Cortex of kidney (tissue), 1 donor: ENCODE measurements at places on chromosomes 1 and 21.

- no peak for DNase-seq
Observed at GRCh38 chr1:227996187-227996950, 10.4 kb upstream of the WNT3A start.

DNA sequence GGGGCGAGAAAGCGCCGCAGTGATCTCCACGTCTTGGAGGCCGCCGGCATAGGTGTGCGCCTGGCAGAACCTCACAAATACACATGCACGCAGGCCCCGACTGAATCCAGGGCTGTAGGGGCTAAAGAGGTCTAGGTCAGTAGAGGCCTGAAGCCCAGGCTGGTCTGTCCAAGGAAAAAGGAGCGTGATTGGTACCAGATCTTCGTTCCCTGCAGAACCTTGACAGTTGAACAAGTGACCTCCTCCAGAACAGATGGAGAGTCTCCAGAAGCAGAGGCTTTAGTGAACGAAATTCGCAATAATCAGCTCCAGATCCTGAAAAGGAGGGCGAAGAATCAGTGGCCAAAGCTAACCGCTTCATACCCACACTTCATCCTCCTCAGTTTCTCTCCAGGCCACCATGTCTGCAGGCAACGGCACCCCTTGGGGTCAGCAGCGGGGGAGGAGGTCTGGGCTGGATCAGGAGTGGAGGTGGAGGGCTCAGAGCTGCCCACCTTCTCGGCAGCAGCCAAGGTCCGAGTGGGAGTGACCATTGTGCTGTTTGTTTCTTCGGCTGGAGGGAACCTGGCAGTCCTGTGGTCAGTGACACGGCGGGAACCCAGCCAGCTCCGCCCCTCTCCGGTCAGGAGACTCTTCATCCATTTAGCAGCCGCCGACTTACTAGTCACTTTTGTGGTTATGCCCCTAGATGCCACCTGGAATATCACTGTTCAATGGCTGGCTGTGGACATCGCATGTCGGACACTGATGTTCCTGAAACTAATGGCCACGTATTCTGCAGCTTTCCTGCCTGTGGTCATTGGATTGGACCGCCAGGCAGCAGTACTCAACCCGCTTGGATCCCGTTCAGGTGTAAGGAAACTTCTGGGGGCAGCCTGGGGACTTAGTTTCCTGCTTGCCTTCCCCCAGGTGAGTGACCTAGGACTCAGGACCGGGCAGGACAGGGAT lies 749 bp upstream of the PEX11B start:
- no peak for DNase-seq

DNA sequence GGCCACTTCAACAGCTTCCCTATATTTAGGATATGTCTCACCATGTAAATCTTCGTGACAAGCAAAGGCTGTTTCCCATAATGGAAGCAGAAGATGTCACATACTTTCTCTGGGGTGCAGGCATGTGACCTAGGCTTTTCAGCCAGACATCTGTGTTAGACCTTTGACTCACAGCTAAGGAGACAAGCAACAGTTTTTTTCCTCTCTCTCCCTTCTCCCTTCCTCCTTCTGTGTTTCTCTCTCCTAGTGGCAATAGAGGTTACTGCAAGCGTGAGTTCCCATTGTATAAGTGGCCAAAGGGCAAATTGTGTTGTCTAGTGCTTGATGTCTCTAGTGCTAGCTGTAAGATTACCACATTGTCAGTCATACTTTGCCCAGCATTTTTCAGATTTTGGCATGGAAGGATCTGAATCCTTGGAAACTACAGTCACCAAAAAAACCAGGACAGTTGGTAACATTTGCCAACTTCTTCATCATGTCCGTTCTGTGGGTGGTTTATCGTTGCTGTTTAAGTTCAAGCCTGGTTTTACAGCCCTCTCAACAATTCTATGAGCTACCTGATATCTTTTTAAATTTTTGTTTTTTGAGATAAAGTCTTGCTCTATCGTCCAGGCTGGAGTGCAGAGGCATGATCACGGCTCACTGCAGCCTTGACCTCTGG lies 44.4 kb upstream of the RABGAP1L start:
- no peak for DNase-seq

DNA sequence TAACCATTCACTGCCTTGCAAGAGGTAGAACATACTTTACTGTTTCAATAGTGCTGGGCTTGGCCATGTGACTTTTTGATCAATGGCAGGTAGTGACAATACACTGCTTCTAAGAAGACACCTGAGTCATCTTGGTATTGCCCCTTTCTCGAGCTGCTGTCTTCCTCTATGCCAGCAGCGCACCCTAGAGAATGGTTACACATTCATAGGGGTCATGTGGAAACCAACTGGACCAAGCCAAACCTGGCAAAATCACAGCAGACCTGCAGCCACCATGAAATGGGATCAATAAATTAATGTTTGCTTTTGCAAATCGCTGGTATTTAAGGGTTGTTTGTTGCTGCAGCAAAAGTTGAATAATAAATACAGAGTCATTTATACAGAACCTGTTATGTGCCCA lies 122.3 kb downstream of the GRIK1 start:
- no peak for DNase-seq

- no peak for DNase-seq
Observed at GRCh38 chr1:20147846-20148570, 8.9 kb downstream of the PLA2G2F start.

DNA sequence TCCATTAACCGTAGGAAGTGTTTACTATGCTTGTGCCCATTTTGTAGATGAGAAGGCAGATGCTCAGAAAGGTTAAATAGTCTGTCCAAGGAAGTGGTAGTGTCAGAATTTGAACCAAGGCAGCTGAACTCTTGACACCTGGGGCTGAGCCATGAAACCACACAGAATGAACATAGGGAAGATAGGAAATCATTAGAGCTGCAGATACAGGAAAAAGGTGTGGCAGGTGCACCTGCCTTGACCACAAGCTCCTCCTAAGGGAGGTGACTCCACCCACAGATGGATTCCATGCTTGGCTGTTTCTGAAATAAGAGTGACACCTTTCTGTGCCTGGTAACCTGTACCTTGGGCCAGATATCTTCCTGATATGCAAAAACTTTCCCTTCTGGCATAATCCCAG lies 69.9 kb upstream of the IGSF21 start:
- DNase-seq, result no peak

DNA sequence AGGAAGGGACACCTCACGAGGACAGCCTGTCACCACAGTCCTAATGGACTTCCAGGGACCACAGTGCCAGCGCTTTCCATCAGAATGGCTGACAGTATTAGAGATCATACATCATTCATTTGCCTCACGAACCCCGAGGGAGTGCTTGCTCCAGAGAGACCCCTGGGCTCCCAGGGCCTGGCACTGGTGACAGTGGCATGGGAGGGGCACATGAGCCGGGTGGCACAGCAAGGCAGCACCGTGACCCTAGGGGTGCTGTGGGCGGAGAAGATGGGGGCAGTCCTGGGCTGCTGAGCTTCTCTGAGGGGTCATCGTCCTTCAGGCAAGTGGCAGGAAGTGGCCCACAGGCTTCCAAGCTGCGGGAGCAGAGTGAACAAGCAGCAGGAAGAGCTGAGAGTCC lies 16.4 kb upstream of the TSPEAR start:
- DNase-seq, result no peak

DNA sequence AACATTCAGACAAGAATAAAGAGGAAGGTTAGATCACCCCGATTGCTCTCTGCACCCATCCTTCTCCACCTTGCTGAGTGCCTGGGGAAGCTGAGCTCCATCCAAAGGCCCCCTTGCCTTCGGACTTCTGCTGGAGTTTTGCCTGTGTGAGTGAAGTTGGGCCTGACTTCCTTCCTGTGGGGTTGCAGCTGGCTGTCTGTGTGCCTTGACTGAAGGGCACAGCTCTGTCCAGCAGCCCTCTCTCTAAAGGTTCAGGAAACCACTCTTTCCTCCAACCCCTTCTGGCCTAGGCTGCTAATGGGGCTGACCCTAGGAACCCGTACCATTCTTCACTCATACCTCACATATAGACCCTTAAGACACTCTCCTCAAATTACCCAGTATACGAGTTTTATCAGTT lies 173.4 kb upstream of the HMCN1 start:
- no peak for DNase-seq

DNA sequence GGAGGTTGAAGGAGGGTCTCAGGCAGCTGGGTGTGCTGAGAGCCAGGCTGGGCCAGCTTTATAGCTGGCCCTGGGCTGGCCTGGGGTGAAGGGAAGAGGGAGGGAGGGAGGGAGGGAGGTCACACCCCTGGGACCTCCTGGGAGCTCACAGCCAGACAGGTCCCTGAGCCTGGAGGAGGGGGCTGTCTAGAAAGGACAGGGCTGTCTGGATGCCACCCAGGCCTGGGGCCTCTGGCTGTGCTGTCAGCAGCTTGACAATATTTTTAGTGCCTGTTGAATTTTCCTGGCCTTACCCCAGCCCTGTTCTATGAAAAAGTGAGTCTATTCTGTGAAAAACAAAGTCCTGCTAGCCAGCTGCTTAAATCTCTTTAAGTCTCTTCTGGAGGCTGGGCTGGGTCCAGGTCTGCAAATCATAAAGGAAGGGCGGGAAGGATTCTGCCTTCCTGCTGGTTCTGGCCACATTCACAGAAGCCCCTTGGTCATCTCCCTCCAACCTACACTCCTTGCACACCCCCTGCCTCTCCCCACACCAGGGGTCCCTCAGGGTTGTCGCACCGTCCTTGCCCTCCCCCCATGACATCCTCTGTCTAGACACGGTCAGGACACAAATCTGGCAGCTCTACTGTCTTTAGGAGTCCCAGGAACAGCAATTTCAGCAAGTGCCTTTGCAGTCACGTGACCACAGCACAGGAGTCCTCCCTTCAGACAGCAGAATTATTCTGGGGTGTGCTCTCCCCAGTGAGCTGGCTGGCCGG lies at the start of gene LEFTY2:
Gene LEFTY2 (minus strand): TSS at position 34 of the 755 bp plus-strand sequence. CDS start 80 bp downstream, outside the sequence.
- no peak for DNase-seq

GRCh38 chr1:159122005-159122621 lies 45.5 kb upstream of the AIM2 start:
- no peak for DNase-seq

GRCh38 chr1:157798211-157798610 lies 21.3 kb upstream of the FCRL2 start:
- DNase-seq, result no peak

GRCh38 chr1:102897557-102897956 lies 210.8 kb downstream of the COL11A1 start:
- DNase-seq, result no peak

DNA sequence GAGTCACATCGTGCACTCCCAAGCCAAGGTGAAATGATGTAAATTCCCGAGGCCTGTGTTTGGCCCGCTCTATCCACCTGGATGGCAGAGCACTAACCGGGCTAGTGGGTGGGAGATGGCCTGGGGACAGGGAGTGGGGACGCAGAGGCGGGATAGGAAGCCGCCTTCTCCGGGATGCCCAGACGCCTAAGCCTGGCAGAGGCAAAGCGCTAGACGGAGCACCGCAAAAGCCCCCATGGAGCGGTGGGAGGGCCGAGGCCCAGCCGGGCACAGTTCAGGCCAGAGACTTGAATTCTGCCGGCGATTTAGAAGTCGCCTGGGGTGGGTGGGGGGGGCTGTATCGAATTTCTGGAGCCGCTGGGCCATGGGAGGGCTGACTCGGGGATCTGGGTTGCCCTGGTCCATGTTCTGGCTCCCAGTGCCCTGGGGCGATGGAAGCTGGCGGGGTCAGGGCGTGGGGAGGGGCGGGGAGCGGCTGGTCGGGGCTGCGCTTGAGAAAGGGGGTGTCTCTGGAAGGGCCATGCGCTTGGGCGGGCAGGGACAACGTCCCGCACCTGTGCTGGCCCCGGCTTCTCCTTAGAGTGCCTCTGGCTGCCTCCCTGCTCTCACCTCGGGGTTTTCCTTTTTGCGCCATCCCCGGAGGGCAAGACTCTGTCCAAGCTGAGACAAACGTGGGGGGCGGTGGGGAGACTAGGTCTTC lies 28.0 kb downstream of the KIAA2013 start:
- no peak for DNase-seq

DNA sequence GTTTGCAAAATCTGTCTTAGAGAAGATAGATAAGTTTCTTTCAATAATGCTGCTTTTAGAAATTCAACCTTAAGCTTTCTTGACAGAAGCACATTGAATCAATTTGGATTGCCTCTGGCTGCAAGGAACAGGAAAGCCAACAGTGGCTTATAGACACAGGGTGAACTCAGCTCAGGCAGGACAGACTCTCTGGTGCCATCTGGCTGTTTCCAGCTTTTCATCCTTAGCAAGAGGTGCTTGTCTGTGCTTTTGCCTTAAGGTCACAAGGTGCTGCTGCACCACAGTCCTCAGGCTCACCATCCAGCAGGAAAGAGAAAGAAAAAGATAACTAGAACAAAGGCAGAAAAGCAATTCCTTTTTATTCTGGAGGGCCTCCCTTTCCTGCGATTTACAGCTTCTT lies 93.7 kb upstream of the ETS2 start:
- no peak for DNase-seq

DNA sequence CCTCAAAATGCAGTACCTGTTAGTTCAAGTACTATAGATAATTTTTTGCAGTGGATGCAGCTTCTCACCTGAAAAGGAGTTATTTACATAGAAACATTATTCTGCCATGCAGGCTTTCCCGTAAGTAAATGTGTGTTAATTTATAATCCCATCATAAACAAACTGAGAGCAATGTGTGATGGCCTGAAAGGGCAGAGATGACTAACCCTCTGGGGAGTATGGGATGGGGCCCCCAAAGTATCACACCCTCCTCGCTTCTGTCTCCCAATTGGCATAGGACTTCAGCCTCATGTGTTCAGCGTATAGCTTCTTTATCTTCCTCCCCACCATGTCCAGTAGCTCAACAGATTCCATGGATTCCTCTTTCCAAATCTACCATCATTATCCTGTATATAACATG lies 7.6 kb downstream of the HMGCL start:
- no peak for DNase-seq

DNA sequence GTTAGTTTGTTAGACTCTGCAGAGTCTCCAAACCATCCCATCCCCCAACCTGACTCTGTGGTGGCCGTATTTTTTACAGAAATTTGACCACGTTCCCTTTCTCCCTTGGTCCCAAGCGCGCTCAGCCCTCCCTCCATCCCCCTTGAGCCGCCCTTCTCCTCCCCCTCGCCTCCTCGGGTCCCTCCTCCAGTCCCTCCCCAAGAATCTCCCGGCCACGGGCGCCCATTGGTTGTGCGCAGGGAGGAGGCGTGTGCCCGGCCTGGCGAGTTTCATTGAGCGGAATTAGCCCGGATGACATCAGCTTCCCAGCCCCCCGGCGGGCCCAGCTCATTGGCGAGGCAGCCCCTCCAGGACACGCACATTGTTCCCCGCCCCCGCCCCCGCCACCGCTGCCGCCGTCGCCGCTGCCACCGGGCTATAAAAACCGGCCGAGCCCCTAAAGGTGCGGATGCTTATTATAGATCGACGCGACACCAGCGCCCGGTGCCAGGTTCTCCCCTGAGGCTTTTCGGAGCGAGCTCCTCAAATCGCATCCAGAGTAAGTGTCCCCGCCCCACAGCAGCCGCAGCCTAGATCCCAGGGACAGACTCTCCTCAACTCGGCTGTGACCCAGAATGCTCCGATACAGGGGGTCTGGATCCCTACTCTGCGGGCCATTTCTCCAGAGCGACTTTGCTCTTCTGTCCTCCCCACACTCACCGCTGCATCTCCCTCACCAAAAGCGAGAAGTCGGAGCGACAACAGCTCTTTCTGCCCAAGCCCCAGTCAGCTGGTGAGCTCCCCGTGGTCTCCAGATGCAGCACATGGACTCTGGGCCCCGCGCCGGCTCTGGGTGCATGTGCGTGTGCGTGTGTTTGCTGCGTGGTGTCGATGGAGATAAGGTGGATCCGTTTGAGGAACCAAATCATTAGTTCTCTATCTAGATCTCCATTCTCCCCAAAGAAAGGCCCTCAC lies at the start of gene OLIG2:
Gene OLIG2 (plus strand): TSS at position 447 of the 954 bp plus-strand sequence. CDS start 928 bp downstream, outside the sequence.
- DNase-seq, result no peak
